ENCODE measurements at places on chromosomes 4 and X. TPM values are rescaled to one million over a fixed set of nuclear protein-coding genes. Genes with fewer than 3 reads are reported as not detected.

Gene PABPC1L2A
- not detected for total RNA-seq

Gene DTHD1
- 0.08 TPM for total RNA-seq

Gene ENPEP
- total RNA-seq = not detected

Gene PCDH7
- not detected for total RNA-seq

Gene TMEM35A
- not detected for total RNA-seq

Gene CENPE
- 36.8 TPM for total RNA-seq

Gene TBC1D1
- total RNA-seq = 79.6 TPM

Gene CSAG2
- not detected for total RNA-seq

Gene KCNIP4
- total RNA-seq = not detected

Gene ASB11
- not detected for total RNA-seq

Gene HS6ST2
- total RNA-seq = 0.39 TPM

Gene SHISA3
- 0.32 TPM for total RNA-seq

Gene SSX4B
- total RNA-seq = not detected

Gene AKAP14
- not detected for total RNA-seq

Gene PDGFRA
- total RNA-seq = not detected

Gene EDNRA
- not detected for total RNA-seq

Gene PGAM4
- total RNA-seq = not detected

Gene LNX1
- not detected for total RNA-seq

Gene EXOC1
- total RNA-seq = 21.7 TPM

Gene HSD17B13
- total RNA-seq = not detected

Gene MAGEA2B
- not detected for total RNA-seq

Gene SLITRK4
- total RNA-seq = not detected

Gene GRIA3
- not detected for total RNA-seq

Gene GABRA4
- total RNA-seq = not detected

Gene MAP7D2
- 0.90 TPM for total RNA-seq

Gene SHROOM4
- total RNA-seq = not detected

Gene ARR3
- not detected for total RNA-seq

Gene CHST7
- total RNA-seq = 1.5 TPM

Gene ACSL1
- 15.0 TPM for total RNA-seq

Gene RFC1
- 128 TPM for total RNA-seq

Gene F8A2
- total RNA-seq = not detected

Gene TXK
- total RNA-seq = 14.2 TPM

Gene STPG2
- total RNA-seq = not detected

Gene KCTD8
- total RNA-seq = not detected

Gene HSFX3
- total RNA-seq = not detected

Gene PLRG1
- total RNA-seq = 152 TPM

Gene NIPAL1
- total RNA-seq = 1.8 TPM

Gene RASGEF1B
- 6.9 TPM for total RNA-seq

Gene UTP3
- 49.7 TPM for total RNA-seq

Gene ATP10D
- 7.9 TPM for total RNA-seq

Gene CTAG1A
- not detected for total RNA-seq

Gene CTAG1B
- total RNA-seq = not detected

Gene SLC7A11
- 5.3 TPM for total RNA-seq

Gene TCEAL7
- total RNA-seq = not detected

Gene GPR50
- total RNA-seq = not detected

Gene YIPF6
- total RNA-seq = 11.9 TPM

Gene ITM2A
- 60.5 TPM for total RNA-seq

Gene ASMT
- not detected for total RNA-seq

Gene FOXP3
- 11.2 TPM for total RNA-seq

Gene CCSER1
- total RNA-seq = 0.29 TPM

Gene CXCL3
- not detected for total RNA-seq

Gene UCP1
- not detected for total RNA-seq
